ENCODE measurements at places on chromosomes 13 and 19.

GRCh38 chr13:97752961-97753668 is 200.4 kb upstream of the IPO5 start:
- DNase-seq: peak; percentile 50

GRCh38 chr13:62387647-62388046 is 972.0 kb upstream of the PCDH20 start:
- no peak for DNase-seq

DNA sequence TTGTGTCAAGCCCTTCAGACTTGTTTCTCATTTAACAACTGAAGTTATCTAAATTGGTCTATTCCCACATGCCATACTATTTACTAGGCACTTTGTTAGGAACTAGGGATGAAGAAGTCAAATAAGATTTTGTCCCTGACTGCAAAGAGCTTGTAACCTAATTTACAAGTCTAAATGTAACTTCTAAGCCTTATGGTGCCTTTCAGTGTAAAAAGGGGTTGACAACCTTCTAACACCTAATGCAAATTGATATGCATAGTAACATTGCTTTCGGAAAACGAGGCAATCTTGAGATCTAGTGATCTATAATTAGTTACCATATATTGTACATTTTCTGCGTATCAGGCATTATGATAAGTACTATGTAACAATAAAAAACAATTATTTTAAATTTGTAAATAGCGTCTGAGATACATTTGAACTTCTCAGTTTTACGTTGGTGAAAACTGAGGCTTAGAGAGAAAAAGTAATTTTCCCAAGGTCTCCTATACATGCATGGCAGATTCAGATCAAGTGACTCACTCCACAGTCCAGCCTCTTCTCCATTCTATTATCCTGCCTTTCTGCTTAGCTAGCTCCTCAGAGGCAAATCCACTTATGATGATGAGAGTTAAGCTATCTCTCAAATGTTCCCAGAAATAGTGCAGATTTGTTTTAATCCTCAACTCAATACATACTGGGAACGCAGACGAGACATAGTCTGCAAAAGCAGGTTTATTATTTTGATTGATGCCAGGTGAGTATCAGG is 764.9 kb upstream of the SLITRK5 start:
- no peak for DNase-seq

- peak; percentile 93 for DNase-seq
Measured at GRCh38 chr19:55452749-55453346, 8.6 kb downstream of the ISOC2 start.

DNA sequence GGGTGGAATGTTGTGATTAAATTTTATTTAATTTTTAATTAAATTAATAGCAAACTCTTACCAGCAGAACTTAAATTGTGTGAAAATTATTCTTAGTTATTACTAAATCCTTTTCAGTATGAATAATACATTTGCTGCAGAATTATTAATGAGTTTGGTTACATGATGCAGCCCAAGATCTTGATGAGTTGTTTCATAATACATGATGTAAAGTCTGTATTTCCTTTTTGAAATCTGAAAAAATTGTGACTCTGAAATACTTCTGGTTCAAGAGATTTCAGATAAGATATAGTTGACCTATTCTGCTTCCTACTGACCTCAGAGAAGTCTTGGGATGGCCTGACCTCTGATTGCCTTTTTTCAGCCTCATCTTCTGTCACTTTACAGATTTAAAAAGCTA is 11.1 kb downstream of the SAE1 start:
- DNase-seq: no peak

GRCh38 chr19:13881692-13882418 is 4.9 kb downstream of the NANOS3 start:
- DNase-seq: no peak

- no peak for DNase-seq
Measured at GRCh38 chr19:14425696-14426138, 6.6 kb upstream of the DDX39A start.

DNA sequence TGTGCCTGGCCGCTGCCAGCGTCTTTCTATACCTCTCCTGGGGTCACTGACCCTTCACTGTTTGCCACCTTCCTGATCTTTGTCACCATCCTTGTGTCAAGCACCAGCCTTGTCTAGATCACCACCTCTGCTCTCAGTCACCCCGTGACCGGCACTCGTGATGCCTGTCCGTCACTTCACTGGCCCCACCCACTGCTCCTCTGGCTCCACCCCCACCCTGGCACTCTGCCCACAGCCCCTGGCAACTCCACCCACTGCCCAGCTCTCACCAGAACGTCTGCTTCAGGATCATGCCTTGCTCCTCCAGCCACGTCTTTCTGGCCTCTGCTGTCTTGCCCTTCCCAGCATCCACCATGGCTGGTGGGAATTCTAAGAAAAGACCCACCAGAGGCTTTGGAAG is 24.8 kb upstream of the PLA2G4C start:
- no peak for DNase-seq

DNA sequence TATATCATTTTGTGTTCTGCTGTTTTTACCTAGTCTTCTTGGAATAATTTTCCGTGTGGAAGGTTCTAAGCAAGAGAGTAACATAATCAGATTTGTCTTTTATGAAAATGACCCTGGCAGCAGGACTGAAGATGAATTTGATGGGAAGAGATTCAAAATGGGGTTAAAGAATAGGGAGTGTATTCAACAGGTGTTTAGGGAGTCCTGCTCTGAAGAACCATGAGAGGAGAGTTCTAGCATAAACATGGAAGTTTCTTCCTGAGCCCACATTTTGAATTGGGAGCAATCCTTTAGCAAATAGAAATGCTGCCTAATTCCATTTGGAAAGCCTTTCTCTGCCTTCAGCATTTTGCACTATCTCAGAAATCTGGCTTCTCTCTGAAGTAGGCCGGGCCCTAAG is 127.0 kb downstream of the CDK8 start:
- DNase-seq: no peak

DNA sequence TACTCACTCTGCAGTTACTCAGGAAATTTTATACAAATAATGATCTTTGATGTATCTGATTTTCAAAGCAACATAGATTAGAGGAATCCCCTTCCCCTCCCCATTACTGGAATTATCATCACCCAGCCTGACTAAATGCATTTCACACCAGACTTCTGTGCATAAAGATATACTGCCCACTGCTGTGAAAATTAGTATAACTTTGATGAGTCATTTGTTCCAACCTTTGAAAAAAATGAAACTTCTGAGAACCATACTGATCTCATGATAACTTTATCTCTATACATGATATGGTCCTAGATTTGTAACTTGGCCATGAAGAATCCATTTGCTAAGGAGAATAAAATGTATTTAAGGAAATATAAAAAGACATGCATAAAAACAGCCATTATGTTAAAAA is 63.9 kb downstream of the GPC6 start:
- DNase-seq: no peak

GRCh38 chr13:29160862-29161261 is 340.7 kb downstream of the MTUS2 start:
- DNase-seq: no peak

GRCh38 chr13:102708211-102708610 is 13.4 kb upstream of the METTL21C start:
- no peak for DNase-seq

GRCh38 chr13:23709536-23709935 is 139.3 kb downstream of the TNFRSF19 start:
- DNase-seq: no peak

DNA sequence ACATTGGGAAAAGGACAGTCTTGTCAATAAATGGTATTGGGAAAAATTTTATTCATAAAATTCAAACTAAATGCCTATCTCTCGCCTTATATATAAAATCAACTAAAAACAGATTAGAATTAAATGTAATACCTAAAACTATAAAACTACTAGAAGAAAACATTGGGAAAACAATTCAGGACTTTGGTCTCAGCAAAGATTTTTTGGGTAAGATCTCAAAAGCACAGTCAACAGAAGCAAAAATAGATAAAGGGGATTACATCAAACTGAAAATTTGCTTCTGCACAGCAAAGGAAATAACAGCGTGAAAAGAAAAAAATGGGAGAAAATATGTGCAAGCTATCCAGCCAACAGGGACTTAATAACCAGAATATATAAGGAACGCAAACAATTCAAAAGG is 24.3 kb upstream of the ZC3H13 start:
- no peak for DNase-seq

DNA sequence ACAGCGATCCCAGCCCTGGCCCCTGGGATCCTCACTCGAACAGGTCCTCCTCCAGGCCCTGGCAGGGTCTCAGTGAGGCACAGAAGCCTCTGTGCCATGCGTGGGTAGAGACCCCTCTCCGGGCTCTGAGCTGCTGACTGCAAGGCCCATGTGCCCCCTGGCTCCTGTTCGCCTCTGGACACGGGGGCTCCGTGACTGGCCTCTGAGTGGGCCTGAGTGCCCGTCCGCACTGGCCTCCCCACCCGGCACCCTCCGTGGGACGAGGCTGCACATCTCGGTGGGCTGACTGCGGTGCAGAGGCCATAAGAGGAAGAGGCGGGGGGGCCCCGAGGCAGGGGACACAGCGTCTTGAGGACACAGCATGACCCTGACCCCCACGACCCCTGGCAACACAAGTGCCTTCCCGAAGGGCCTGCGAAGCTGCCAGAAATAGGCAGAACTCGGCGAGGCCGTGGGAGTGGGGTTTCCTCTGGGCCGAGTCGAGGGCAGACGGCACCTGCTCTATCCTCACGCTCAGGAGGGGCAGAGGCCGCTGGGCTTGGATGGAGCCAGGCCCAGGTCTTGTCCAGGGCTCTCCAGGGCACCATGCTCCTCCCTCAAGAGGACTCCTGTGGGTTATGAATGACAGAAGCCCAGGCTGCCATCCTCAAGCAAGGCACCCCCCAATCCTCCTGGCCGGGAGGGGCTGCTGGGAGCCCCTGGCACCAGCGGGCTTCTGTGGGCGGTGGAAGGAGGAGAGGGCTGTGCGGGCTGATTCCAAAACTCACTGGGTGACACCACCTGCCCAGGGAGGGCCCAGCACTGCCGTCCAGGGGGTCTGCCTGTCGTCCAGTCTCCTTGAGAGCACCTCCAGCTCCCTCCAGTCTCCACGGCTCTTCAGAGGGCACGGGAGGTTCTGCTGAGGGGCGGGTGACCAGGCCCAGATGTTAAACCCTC is 52.6 kb downstream of the RASA3 start:
- DNase-seq: no peak

DNA sequence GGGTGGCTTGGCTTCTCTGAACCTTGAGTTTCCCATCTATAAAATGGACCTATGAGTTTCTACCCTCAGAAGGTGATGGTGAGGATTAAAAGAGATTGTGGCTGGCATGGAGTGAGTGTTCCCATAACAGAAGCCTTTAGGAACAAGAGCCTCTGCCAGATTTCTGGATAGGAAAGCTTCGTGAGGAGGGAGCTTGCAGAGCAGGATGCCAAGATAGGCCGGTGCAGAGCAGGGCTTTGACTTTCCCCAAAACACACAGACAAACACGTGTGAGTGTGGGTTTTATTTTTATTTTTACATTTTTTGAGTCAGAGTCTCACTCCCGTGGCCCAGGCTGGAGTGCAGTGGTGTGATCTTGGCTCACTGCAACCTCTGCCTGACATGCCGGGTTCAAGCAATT is 3.7 kb upstream of the CNN1 start:
- DNase-seq: no peak

- DNase-seq: peak; percentile 45
Measured at GRCh38 chr19:46081928-46082727, 41.3 kb upstream of the IGFL4 start.

DNA sequence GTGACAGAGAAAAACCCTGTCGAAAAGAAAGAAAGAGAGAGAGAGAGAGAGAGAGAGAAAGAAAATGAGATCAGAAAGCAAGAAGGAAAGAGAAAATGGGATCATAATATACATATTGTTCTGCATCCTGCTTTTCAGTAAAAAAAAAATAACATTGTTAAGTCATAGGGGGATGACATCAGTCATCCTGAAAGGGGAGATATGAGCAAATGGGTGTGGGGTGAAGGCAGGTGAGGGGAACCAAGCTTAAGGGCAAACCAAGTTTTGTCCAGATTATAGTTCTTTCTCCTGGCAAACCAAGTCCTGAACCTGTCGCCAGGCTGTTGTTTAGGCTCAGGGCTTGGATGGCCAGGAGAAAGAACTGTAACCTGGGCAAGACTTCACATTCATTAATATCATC is 92.6 kb upstream of the TMTC4 start:
- no peak for DNase-seq

- DNase-seq: peak; percentile 54
Measured at GRCh38 chr13:110593430-110594130, 21.8 kb upstream of the NAXD start.

DNA sequence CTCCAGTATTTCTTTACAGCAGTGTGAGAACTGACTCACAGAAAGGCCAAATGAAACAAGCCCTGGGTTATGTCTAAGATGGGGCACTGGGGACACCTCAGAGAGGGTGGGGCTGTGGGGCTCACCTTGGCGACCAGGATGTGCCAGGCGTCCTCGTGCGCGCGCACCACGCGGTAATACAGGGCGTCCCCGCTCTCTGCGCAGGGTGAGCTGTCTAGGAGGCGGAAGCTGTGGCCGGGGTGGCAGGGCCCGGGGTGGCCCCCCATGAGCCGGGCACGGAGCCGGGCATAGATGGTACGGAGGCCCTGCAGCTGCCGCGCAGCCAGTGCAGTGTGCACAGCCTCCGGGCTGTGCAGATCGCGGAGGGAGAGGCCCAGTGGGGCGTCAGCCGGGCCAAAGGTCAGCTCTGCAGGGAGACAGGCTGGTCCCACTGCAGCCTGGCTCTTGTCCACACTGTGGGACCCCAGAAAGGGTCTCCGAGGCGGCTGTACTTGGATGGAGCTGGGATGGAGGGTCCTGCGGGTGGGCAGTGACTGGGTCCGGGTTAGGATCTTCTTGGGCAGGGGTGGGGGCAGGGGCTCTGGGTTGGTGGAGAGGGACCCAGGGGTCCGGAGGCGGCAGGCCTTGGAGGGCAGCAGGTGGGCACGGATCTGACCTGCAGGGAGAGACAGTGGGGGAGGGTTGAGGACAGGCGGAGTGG is 3.4 kb downstream of the PEAK3 start:
- DNase-seq: no peak

- no peak for DNase-seq
Measured at GRCh38 chr19:52734331-52734892, 432 bp downstream of the ZNF611 start.

DNA sequence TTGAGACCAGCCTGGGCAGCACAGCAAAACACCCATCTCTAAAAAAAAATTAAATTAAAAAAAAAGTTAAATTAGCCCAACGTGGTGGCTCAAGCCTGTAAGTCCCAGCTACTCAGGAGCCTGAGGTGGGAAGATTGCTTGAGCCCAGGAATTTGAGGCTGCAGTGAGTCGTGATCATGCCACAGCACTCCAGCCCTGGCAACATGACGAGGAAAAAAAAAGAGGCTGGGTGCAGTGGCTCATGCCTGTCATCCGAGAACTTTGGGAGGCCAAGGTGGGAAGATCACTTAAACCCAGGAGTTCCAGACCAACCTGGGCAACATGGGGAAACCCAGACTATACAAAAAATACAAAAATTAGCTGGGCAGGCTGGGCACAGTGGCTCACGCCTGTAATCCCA is 2.2 kb upstream of the TMEM161A start:
- no peak for DNase-seq

DNA sequence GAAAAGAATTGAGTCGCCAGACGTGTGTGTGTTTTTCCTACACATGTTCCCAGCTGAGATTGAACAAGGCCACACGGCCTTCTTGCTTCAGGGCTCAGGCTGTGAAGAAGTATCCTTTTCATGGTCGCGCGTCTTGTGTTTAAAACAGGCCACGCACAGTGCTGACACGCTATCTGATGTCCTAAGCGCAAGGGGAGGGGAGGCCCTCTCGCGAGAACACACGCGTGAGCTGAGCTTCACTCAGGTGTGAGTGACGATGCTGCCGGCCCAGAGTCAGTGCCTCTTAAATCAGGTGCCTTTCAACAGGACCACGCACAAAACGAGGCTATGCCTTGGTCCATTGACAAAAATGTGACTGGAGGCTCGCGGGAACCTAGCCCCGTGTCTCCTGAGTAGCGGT is 103.7 kb downstream of the TEX29 start:
- no peak for DNase-seq

- no peak for DNase-seq
Measured at GRCh38 chr13:110841846-110842245, 73.0 kb downstream of the ANKRD10 start.
